Stimulated activated CD4-positive, alpha-beta T cell treated with anti-CD3 and anti-CD28 coated beads, Interleukin-1b, Interleukin-23, amount 100 ng/mL, for 48 hours (primary cell): ENCODE measurements at places on chromosomes 12 and 14.

DNA sequence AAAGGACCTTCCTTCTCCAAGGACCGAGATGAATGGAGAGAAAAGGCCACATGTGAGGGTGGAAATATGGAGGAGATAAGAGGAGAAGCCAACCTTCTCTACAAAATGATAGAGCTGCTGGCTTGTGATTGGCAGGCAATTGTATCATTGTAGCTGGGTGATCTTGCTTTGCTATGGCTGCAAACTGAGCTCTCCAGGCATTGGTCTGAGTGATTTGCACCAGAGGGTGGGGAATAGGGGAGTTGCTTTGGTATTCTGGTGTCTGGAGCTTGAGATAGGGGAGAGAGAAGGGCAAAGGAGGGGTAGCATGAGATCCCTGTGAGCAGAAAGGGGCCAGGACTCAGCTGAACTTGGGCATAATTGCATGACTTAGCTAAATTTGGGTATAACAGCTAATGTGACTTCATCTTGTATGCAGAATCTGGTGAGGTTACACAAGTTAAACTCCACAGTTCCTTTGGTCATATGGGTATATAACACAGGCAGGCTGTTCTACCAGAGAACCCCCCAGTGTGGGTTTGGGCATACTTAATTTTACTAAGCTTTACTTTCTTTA is 72.0 kb downstream of the FOS start:
- DNase-seq = no peak

DNA sequence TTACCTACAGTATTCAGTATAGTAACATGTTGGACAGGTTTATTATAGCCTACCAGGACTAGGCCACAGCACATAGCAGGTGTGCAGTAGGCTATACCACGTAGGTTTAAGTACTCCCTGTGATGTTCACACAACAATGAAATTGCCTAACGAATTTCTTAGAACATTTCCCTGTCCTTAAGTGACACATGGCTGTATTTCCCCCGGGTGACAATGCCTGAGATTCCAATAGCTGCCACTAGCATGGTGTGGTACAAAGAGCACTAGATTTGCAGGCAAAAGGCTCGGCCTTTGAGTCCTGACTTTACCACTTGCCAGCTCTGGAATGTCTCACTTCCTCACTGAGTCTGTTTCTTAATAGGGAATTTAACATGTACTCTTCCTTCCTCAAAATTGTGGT is 19.7 kb downstream of the PTPN21 start:
- DNase-seq = no peak

DNA sequence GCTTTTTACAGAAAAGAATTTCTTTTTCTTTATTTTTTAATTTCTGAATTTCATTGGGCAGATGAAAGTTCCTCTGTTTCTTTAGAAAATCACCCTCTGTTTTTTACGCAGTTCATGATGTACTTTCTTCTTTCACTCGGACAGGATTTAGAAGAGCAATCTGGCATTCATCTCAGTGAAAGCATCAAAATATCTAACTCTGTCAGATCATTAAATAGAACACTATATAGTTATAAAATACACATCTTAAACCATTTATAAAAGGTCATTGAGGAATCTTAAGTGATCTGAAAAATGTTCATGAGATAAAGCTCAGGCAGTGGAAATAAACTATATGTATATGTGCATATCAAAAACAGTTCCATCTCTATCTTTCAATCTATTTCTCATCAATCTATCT is 3.9 kb downstream of the IFNG-AS1 start:
- no peak for DNase-seq

DNA sequence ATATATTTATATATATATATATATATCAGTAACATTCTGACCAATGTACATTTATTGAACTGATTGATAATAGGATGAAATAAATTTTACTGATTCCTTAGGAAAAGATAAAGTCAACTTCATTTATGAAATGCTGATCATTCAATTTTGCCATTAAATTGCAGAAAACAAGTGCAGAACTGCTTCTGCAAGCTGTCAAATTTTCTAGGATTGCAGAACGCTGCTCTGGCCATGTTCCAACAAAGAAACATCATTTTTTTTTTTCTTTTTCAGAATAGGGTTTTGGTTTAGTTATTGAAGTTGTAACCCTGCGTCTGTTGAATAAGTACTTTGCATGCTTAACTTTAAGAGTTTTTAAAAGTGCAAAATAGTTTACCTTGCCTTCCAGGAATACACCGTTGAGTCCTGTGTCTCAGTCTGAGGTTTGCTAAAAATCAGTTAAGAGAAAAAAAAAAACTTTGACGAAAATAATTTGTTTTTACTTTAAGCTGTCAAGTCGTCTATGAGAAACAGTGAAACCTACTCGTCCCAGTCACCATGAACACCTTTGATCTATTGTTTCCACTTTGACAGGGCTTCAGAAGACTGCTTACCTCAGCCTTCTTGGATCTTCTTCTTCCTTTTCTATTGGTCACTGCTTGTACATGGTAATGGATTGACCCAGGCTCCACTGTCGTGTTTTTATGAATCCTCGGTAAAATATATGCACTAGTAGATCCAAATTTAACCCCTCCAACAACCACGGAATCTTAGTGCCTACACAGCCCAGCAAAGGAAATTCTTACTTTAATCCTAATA is at the start of gene KERA:
TSS of gene KERA (minus strand) at position 657 of the 798 bp plus-strand sequence. CDS start 1,743 bp downstream, outside the sequence.
- no peak for DNase-seq

- DNase-seq = no peak
Observed at GRCh38 chr12:57806677-57807076, 11.9 kb downstream of the AVIL start.

- DNase-seq = peak; percentile 82
Observed at GRCh38 chr12:6914246-6914946, at the start of gene ENO2. Gene ENO2 (plus strand): TSS chr12:6914580. CDS start chr12:6915833, 1,253 bp downstream.

- DNase-seq = no peak
Observed at GRCh38 chr12:100326208-100326607, 30.7 kb upstream of the SLC17A8 start.

DNA sequence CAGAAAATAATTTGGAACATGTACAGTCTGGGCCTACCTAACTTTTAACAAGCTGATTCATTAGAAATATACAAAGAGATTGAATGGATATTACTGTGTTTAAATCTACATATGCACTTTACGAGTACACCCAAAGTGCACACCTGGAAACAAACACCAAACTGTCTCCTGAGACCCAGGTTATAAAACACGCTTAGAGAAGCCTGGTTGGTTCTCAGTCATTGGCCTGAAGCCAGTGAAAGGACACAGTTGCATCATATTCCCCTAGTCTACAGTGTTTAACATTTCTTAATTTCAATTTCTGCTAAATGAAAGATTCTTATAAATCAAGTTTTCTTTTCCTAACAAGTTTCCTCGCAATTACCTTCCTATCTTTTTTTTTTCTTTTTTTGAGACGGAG is 209.5 kb downstream of the FBXL14 start:
- DNase-seq = no peak

GRCh38 chr14:85587151-85587711 is 57.3 kb downstream of the FLRT2 start:
- no peak for DNase-seq

DNA sequence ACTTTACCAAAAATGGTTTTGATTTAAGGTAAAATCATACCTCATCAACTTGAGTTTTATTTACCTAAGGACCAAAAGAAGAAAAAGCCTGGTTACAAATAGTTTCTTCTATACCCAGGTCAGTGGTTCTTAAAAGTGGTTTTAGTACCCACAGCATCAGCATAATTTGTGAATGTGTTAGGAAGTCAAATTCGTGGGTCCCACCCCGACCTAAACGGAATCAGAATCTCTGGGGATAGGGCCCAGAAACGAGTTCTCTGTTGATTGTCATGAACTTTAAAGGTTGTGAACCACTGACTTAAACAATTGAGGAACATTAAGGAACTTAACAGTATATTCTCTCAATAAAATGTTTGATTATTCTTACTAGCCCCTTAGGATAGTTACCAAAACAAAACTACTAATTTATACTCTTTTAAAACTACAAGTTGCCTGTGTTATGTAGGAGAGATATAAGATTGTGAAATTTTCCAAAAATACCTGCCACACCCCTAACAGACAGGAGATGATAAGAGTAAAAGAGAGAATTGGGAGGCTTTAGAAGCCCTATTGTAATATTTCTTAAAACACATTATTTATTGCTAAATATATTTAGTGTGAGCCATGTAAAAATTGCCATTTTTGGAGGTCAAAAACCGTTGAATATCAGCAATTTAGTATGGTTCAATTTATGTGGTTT is 669 bp upstream of the SLC25A21 start:
- DNase-seq = no peak

DNA sequence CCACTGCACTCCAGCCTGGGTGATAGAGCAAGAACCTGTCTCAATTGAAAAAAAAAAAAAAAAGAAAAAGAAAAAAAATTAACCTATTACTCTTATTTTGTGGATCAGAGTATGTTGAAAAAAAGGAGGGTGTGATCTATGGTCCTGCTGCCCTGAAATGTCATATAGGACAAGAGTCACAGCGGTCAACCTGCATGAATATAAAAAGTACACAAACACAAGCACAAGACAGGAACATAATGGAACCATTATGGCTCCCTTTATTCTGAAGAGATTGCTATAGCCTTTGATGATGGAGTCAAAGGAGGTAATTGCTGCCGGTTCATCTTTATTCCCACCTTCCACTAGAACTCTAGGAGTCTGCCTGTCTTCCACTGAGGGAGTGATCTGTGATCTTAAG is 96.9 kb downstream of the NTN4 start:
- no peak for DNase-seq

DNA sequence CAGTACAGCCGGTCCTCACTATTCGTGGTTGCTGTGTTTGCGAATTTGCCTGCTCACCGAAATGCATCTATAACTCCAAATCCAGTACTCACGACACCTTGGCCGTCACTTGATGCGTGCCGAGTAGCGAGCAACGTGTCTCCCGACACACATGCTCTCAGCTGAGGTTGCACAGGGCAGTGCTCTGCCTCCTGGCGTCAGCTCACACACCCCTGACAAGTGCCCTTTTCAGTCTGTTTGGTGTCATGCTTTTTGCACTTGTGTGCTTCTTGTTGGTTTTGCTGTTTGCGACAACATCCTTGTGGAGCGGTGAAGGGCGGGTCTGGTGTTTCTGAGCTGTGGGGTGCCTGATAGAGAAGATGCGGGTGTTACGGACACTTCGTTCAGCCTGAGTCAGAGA is 110.4 kb upstream of the RFLNA start:
- DNase-seq = no peak

DNA sequence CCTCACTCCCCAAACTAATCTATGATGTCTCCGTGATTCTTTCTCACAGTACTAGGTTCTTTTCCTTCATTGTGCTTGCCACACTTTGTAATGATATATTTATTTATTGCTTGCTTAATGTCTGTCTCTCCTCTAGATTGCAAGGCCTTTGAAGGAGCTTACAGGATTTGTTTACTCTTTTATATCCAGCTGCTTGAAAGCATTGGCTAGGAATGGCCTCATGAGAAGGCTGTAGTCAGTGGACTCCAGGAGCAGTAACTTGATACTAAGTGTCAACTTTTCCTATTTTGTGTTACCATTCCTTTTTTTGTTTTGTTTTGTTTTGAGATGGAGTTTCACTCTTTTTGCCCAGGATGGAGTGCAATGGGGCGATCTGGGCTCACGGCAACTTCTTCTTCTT is 7.3 kb upstream of the FAM234B start:
- no peak for DNase-seq

GRCh38 chr14:97250931-97251330 is 453.7 kb downstream of the VRK1 start:
- no peak for DNase-seq
